Astrocyte of the cerebellum (primary cell): ENCODE measurements at places on chromosomes 2 and 18.

GRCh38 chr2:16303273-16303577 is 362.4 kb downstream of the CYRIA start:
- DNase-seq: no peak

GRCh38 chr2:234422273-234422732 is 74.6 kb downstream of the ARL4C start:
- peak; percentile 50 for DNase-seq

DNA sequence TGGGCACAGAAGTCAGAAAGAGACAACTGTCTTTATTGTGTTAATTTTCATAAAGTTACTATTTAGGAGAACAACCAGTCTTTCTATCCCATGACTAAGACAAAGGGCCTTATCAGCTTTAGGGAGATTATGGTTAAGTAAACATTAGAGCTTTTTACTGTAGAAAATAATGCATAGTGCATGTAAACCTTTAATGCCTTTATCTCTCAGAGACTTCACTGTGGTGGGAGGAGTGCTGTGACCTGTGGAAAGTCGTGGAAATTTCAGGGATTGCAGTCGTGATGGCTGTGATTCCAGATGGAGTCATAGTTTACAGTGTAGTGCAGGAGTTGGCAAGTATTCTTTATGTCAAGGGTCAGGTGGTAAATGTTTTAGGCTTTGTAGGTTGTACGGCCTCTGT is 15.8 kb downstream of the ZNF236 start:
- DNase-seq: no peak

DNA sequence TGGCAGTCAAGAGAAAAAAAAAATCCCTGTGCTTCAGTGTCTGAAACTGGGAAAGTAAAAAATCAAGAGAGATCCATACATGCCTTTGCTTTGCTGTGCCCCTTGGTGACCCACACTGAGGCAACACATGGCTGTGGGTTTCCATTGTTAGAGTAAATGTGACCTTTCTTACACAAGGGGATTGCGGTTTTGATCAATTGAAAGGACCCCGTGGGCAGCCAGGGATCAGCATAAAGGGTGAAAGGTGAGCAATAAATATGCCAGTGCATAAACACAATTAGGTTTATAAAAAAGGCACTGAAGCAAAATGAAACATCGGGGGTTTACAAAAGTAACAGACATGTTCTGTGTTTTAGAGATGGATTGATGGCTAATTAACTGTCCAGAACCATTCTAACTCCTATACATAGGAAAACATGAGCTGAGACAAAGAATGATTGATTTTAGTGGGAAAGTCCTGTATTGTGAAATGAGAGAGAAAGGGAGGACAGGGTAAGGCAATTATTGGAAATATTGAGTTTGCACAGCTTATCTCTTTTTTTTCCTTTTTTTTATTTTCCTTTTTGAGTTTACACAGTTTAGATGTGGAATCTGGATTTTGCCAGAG is 40.7 kb upstream of the BBS5 start:
- DNase-seq: no peak

DNA sequence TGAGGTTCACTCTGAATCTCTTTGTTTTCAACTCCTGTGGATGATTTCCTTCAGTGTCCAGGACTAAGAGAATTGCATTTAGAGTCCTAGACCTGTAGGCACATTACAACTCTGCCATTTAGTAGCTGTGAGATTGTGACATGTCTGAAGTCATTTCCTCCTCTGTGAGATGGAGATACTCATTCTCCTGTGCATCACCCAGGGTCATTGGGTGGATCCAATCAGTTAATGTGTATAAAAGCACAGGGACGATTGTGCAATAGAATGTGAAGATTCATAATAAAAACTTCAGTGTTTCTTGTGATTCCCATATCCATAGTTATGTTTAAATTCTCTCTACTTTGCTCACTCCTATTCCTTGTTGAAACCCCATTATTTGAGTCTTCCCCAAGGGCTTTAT is 113.6 kb downstream of the DIS3L2 start:
- DNase-seq: no peak

GRCh38 chr2:41828052-41828643 is 219.7 kb upstream of the PKDCC start:
- DNase-seq: no peak

DNA sequence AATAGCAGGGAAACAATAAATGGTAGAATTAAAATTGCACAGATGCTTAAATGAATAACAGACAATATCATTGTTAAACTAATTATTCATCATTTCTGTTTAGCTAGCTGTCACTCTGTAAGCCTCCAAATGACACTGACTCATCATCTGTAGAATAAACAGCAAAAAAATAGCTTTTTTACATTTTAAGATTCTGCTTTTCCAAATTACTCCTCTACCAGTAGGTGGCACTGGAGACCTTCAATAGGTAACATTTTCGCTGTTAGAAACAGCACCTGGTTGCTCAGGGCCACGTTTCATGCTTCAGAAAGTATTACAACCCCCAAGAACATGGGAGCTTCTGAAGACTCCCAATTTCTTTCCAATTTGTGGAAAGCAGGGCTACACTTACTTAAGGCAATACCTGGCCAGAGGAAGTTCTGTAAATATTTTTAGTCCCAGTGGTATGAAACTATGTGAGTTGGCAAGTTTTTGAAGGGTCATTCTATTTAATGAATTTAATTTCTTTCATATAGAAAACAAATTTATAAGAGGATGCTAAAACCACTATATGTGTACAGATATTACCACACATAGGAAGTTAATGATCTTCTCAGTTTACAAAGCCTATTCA is 45.4 kb downstream of the TTN start:
- DNase-seq: peak; percentile 37

- DNase-seq: no peak
Observed at GRCh38 chr2:128285329-128285931, 33.2 kb downstream of the HS6ST1 start.

DNA sequence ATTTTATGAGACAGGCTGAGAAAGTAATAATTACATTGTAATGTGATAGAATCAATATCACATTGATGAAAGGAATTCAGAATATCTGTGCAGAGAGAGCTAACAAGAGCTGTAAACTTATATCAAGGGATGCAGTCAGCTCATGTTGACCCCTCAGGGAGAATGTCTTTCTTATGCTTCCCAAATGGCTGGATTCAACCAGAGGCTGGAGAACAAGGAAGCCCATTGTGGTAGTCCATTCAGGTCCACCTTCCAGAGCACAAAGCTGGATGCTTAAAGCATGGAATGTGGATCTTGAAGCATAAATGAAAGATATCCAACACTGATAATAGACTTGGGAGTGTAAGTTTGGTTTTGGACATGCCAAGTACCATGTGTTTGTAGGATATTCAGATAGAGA is 220.0 kb downstream of the FIGN start:
- DNase-seq: no peak

DNA sequence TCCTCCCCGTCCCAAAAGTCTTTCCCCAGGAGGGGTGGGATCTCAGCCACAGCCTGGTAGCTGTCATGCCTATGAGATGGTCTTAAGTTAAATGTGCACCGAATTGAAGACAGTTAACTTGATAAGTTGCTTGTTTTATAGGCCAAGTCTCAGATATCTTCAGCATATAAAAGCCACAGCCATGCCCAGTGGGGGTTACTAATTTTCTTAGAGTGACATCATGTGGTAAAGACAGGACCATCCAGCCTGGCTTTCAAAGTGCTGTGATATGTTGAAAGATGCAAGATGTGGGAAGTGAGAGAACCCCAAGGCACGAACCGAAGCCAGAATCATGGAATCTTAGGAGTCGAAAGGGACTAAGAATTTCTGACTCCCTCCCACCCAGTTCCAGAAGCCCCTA is 42.1 kb upstream of the FAM124B start:
- no peak for DNase-seq

DNA sequence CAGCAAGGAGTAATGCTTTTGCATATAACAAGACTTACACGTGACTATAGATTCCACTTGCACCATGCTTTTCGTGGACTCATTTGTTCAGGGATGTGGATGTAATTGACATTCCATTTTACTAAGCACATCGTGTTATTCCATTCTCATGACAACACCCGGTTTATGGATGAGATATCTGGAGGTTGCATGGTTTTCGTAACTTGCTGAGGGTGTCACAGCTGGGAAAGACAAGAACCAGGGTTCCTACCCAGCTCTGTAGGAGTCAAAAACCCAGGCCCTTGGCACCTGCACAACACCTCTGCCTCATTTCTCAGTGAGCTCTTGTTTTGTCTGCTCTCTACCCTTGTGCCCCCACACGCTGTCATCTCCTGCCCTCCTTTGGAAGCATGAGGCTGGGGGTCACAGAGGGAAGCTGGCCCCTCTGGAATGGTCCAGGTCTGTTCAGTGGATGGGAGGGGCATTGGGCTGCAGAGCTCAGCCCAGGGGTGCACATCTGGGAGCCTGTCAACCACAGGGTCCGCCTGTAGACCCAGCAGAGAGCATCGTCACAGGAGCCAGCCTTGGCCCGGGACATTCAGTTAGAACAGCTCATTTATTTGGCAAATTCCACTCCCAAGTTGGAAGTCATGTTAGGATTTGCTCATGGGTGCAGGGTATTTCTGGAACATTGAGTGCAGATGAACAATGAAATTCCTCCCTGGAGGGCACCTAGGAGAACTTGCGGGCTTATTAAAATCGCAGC is 120.1 kb upstream of the TWIST2 start:
- no peak for DNase-seq

- DNase-seq: no peak
Observed at GRCh38 chr2:143282684-143283083, 153.5 kb downstream of the ARHGAP15 start.

GRCh38 chr2:212723226-212723625 is 184.6 kb upstream of the ERBB4 start:
- peak; percentile 44 for DNase-seq

GRCh38 chr18:39959839-39960238 is 1995.2 kb upstream of the PIK3C3 start:
- DNase-seq: no peak

DNA sequence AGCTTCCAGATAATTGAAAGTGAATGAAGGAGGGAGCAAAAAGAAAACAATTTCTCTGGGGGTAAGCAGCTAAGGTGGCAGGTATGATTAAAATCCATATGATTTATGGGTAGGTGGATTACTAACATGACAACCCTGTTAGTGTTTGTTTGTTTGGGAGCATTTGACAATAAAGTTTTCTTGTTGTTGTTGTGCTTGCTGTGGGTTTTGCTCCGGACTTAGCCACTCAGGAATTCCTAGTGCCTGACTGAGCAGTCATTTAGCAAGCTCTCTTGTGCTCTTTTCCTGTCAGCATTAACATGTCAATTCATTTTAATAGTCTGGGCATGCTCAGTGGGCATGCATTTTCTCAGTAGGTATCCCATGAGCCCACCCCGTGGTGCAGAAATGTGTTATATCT is 674.8 kb upstream of the ZEB2 start:
- no peak for DNase-seq

DNA sequence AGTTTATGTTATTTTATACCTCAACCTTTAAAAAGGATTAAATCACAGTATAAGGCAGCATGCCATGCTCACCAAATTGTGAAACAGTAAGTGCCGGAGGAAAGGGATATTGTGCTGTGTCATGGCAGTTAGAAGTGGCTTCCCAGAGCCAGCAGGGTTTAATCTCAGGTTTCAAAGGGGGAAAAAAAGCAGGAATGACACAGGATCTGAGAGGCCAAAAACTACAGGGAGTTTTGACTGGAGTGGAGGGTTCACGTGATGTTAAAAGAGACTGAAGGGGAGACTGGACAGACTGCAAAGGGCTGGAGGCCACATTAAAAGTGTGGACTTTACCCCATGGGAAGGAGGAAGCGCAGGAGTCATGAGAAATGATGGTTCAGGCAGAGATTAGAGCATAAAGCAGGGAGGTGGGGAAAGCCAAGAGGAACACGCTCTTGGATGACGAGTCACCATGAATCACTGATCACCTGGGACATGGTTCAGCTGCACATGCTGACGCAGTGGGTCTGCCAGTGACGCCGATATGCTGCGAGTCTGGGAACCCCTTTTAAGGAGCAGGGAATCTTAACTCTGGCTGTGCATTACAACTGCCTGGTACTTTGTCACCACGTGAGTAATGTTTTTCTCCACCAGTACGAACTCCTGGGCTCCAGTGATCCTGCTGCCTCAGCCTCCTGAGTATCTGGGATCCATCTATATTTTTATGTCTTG is 6.1 kb downstream of the CHMP1B start:
- DNase-seq: peak; percentile 99

- no peak for DNase-seq
Observed at GRCh38 chr2:174202188-174202587, 46.1 kb downstream of the OLA1 start.

- peak; percentile 77 for DNase-seq
Observed at GRCh38 chr2:239349453-239350135, 51.2 kb downstream of the HDAC4 start.

GRCh38 chr18:69161383-69162028 is 239.2 kb upstream of the DOK6 start:
- no peak for DNase-seq

GRCh38 chr2:125745514-125745913 is 910.4 kb upstream of the GYPC start:
- no peak for DNase-seq

- DNase-seq: no peak
Observed at GRCh38 chr18:44510390-44510789, 170.3 kb upstream of the SETBP1 start.

GRCh38 chr2:135011633-135012032 is 35.6 kb downstream of the MAP3K19 start:
- no peak for DNase-seq

DNA sequence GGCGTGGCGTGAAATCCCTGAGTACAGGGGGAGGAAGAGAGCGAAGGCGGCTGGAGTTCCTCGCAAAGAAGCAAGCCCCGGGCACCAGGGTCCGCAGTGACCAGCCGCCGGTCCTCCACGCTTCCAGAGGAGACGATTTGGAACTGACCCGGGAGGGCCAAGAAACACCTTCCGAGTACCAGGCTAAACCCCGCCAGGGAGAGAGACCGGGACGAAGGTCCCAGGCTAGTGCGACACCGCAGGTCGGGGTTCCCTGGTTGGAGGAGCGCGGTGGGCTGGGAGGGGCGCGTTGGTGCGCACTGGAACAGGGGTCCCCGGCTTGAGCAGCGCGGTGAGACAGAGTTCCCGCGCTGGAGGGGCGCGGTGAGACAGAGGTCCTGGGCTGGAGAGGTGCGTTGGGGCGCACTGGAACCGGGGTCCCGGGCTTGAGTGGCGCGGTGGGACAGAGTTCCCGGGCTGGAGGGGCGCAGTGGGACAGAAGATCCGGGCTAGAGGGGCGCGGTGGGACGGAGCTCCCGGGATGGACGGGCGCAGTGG is 901 bp downstream of the WDFY1 start:
- no peak for DNase-seq

DNA sequence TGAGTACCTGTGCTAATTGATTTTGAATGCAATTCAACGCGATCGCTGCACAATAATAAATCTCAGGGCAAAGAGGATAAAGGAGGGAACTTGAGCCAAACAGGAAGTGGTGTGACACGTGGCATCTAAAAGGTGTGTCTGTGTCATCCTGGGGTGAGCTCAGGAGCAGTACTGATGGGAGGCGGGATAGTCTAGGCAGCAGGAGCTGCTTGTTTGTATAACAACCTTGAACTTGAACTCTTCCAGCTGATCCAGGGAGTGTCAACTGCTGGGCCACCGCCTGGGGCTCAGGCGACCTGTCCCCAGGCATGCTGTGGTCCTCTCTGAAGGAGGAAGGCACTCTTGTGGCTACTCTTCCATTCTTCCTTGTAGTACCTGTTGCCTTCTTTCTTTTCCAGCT is 61.2 kb downstream of the BOD1L2 start:
- no peak for DNase-seq

GRCh38 chr2:43102366-43103092 is 123.9 kb downstream of the ZFP36L2 start:
- no peak for DNase-seq
